ENCODE measurements at places on chromosomes 1 and 21. TPM values are rescaled to one million over a fixed set of nuclear protein-coding genes. Genes with fewer than 3 reads are reported as not detected.

The ORC1 gene
- 17.9 TPM for total RNA-seq

The F11R gene
- total RNA-seq = 65.9 TPM

The NBPF15 gene
- 20.6 TPM for total RNA-seq

The SERTAD4 gene
- total RNA-seq = 0.46 TPM

The HSF2BP gene
- total RNA-seq = 1.9 TPM

The PCAT6 gene
- total RNA-seq = 2.4 TPM

The KLF17 gene
- total RNA-seq = 0.67 TPM

The DAB1 gene
- total RNA-seq = not detected

The TCP10L gene
- total RNA-seq = 1.1 TPM

The ABCB10 gene
- total RNA-seq = 21.7 TPM

The SPRR5 gene
- total RNA-seq = not detected

The CELA3B gene
- not detected for total RNA-seq

All from A549 treated with GW870086 at 1 μM for 4 hours (cell line).